ENCODE measurements at places on chromosomes 12 and 14. TPM values are rescaled to one million over a fixed set of nuclear protein-coding genes. Genes with fewer than 3 reads are reported as not detected.

GRCh38 chr14:42854061-42854460 is 1247.4 kb downstream of the LRFN5 start:
- no peak for DNase-seq

The TCL1B gene
- not detected for total RNA-seq

DNA sequence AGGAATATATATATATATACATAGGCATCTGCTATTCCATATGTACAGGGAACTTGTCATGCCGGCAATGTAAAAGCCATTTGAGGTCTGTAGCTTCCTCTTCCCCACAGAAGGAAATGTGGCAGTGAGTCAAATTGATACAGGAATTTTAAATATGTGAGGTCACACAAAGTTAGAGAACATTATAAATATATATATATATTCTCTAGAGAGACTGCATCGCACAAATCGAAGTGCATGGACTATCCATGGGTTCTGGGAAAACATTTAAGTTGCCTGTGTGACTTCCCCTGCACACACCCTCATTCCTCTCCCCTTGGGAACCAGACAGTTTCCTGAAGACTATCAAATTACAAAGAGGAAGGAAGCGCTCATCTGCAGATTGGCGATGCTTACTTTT is 100.9 kb upstream of the CCDC91 start:
- DNase-seq: no peak

The TMEM233 gene
- not detected for total RNA-seq

The TEP1 gene
- 68.3 TPM for total RNA-seq

The NFKBIA gene
- total RNA-seq: 85.5 TPM

The ANO4 gene
- not detected for total RNA-seq

DNA sequence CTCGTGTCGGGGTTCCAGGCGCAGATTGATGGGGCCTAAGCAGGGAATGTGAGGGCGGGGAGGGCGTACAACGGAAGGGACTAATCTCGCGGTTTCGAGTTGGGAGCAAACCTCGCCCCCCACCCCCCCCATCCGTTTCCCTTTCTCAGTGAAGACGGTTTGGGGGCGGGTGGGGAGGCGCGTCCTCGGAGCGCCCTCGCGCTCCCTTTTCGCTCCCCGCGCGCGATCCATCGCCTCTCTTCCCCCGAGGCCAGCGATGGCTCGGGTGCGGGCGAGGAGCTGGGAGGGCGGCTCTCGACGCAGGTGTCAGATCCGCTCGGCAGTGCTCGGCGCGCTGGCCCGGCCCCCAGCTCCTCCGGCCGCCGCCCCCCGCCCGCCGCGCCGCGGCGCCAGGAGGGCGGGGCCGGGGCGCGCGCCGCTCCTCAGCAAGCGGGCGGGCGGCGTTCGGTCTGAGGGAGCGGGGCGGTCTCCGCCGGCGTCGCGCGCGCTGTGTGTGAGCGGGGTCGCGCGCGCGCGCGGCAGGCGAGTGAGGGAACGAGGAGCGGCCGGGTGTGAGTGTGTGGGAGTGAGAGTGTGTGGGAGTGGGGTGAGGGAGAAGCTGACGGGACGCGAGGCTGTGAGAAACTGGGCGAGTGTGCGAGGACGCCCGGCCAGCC is at the start of gene RIMKLB:
RIMKLB (plus strand) TSS at position 516 of the 656 bp plus-strand sequence. CDS start 15,876 bp downstream, outside the sequence.
- peak; percentile 82 for DNase-seq

- DNase-seq: peak; percentile 76
Observed at GRCh38 chr14:67241411-67242167, at the start of gene PALS1. TSS of gene PALS1 (plus strand) at chr14:67241435. CDS start at chr14:67279171, 37,736 bp downstream.

GRCh38 chr14:53716578-53716977 is 240.0 kb downstream of the BMP4 start:
- no peak for DNase-seq

GRCh38 chr14:70708717-70709570 is 67.2 kb downstream of the TTC9 start:
- DNase-seq: no peak

GRCh38 chr12:761256-761655 is 8.9 kb downstream of the WNK1 start:
- no peak for DNase-seq

DNA sequence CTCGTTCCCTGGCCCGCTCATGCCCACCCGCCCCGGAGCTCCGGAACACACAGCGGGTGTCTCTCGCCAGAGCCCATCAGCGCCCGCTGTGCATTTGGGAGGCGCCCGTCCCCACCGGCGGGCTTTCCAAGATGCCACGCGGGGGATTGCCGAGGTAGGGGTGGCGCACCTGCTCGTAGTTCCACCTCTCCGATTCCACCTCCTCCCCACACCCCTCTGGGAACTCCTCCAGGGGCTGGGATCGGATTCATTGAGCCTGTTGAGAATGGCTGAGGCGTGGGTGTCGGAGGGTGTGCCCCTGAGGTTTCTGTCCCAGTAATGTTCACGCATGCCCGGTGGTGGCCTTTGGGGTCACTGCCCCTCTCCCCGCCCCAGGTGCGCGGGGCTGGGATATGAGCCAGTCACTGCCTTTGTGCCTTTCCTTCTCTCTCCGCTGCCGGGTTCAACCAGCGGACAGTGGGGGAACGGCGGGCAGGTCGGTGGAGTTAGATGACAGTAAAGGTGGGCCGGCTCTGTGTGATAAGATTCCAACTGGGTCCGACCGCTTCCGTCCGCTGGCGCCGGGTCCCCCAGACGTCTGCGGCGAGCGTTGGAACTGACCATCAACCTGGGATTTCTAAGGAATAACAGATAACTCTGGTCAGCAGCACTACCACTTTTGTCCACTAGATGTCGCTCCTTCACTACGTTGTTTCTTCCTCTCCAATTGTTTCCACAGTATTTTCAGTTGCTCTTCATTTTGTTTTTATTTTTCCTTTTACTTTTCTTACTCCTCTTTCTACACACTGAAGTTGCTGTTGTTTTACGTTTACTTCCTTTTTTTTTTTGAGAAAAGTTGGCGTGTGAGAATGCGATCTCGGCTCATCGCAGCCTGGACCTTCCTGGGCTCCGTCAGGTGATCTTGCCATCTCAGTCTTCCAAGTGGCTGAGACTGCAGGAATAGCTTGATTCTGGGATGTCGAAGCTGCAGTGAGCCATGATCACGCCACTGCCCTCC is 178.1 kb upstream of the ALG10B start:
- DNase-seq: peak; percentile 54

- DNase-seq: no peak
Observed at GRCh38 chr14:37437490-37437889, 157.6 kb downstream of the FOXA1 start.

GRCh38 chr12:30622509-30622908 is 73.2 kb downstream of the IPO8 start:
- DNase-seq: no peak

All from activated naive CD8-positive, alpha-beta T cell treated with anti-CD3 and anti-CD28 coated beads, Interleukin-2, amount 10 ng/mL, durations not matched to agents 7 days and 5 days (primary cell).